Effector CD8-positive, alpha-beta T cell (primary cell): ENCODE measurements at places on chromosomes 2 and 18.
A peak's percentile ranks its signal among the peaks of the same experiment; 100 is the strongest.

- DNase-seq: no peak
Observed at GRCh38 chr2:112150447-112150846, 12.3 kb downstream of the FBLN7 start.

- no peak for DNase-seq
Observed at GRCh38 chr2:200455958-200456421, 53.9 kb downstream of the KCTD18 start.

- no peak for DNase-seq
Observed at GRCh38 chr2:72947952-72948830, 30.9 kb downstream of the EMX1 start.

DNA sequence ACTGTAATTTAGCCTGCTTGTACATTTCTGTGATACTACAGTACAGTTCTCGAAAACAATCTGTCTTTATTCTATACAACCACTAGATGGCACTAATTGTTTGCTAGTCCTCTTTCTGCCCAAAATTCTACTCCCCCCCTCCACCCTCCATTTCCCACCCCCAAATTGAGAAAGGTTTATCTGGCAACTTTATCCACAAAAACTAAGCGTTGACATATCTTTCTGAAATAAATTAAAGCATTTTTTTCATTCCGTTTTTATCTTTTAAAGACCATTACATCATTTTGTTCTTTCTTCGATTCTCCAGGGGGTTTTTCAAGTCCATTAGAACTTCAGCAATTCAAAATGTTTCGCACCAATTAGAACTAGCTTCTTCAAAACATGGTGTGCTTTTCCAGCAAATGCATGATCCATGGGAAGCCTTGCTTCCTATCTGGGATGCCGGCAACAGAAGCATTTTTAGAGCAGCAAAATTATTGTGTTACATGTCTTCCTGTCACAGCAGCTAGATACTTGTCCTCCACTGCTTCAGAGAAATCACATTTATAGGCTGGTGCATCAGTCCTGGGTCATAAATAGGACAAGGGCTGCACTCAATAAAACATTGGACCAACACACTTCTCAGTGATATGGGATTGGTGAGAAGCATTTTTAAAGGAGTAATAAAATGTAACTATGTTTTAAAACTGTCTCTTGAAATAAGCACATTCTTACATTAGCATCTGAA lies 241.3 kb downstream of the PAX3 start:
- no peak for DNase-seq

DNA sequence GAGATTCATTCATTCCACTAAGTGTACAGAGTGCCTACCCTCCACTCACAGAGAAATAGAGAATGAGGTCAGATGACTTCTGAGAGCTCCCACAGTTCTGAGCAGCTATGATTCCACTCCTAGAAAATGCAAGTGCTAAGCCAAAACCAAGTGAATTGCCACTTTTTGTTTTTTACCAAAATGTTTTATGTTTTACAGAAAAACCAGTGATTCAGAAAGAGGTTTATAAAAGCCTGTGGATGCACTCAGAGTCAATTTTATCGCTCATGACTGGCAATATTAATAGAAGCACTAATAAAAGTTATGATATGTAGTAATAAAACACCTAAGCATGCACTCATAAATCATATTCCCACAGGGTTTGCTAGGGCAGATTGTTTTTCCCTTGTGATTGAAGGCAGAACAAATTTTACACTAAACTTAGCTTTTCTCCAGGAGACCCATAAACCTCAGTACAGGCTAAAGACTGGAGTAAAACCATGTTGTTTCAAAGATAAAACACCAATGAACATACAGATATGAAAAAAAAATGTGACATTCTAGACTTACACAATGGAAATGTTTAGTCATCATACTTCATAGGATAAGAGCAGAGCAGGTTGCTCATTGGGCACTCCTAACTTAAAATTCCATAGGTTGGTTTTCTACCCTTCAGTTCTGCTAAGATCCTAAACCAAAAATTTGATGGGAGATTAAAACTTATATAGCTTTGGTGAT lies 67.5 kb downstream of the PDK1 start:
- DNase-seq: no peak

DNA sequence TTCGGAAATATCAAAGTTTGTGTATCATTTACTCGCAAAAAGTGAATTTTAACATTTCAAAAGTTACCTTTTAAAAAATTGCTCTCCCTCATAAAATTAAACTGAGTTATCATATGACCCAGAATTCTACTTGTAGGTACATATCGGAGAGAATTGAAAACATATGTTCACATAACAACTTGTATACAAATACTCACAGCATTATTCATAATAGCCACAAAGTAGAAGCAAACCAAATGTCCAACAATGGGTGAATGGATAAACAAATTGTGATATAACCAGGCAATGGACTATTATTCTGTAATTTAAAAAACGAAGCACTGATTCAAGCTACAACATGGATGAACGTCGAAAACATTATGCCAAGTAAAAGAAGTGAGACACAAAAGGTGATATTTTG lies 412.0 kb upstream of the TCF4 start:
- DNase-seq: no peak

DNA sequence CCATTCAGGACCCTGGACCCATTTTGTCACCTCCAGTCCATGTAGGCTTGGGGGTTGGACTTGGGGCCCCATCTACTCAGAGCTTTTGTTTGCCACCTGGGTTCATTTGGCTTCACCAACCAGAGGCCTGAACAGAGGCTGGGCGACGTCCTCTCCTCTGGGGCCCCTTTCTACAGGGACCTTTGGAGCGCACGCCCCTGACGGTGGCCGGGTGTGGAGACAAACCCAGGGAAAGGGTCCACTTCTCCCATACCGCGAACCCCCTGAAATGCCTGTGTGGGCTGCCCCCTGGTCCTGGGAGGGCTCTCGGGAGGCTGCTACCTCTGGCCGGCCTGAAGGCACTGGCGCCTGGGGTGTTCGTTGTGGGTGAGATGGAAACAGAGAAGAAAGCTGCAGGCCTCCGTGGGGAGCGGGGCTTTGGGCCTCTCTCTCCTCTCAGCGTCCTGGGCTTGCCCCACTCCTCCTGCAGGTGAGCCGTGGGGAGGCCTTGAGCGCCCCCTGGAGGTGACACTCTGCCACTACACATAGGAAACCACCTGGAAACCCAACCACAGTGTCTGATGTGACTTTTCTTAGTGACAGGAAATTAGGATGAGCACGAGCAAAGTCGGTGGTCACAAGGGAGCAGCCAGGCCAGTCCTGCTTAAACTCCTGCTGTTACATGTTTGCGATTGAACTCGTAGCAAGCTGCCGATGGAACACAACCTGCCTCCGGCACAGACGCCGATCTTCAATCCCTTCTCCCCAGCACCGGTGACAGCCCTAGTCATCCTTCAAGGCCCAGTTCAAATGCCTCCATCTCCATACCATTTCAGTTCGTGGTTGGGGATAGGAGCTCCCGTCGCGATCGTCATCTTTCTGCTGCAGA lies 12.0 kb upstream of the NTSR2 start:
- peak; percentile 5 for DNase-seq

GRCh38 chr2:230871361-230872150 lies 6.8 kb downstream of the ITM2C start:
- DNase-seq: no peak

- DNase-seq: no peak
Observed at GRCh38 chr2:54908591-54908990, 141.7 kb downstream of the RTN4 start.

DNA sequence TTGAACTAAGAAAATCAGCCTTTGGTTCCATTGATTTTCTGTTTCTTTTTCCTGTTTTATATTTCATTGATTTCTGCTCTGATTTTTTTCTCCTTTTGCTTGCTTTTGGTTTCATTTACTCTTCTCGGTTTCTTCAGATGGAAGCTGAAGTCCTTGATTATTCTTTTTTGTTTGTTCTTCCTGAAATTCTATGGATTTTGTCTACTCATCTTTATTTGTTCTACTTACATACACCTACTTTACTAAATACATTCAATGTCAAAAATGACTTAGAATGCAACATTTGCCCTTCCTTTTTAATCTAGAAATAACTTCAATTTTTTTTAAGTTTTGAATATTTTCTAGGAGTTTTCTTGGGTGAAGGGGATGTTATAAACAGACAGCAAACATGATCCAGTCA lies 612.5 kb downstream of the METTL4 start:
- no peak for DNase-seq

DNA sequence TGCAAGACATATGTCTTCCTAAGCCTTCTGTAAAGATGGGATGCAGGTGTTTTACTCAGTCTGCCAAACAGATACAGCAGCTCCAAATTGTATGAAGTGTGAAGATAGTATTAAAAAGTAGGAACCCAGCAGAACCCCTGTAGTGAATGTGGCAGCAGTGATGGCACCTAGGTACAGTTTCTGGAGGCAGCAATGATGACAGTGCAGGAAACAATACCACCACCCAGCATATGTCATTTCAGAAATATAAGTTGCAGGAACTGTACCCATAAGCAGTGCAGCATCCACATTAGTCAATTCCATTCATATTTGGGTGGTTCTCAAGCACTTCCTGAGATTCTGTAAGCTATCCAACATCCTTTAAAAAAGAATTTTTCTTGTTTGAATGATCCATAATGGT lies 46.7 kb upstream of the ATP5MC3 start:
- DNase-seq: no peak

DNA sequence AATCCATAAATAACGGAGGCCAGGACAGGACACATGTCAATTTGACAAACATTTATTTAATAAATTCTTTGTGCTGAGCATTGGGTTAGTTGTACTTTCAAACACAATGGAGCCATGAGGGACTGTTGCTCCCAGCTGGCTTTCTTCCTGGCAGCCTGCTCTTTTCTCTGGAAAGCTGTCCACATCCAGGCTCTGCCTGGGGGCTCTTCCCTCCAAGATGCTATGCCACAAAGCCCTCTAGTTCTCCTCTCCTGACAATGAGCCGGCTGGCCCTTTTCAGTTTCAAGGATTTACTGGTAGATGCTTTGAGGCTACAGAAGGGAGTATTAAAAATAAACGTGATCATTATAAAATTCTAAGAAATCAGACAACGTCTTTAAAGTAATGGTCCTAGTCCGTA lies 44.1 kb upstream of the SLC14A2 start:
- no peak for DNase-seq

GRCh38 chr2:43001055-43001378 lies 208.6 kb upstream of the HAAO start:
- no peak for DNase-seq

GRCh38 chr2:42754021-42754775 lies 9.7 kb downstream of the OXER1 start:
- DNase-seq: no peak

GRCh38 chr2:138277062-138277461 lies 224.5 kb upstream of the SPOPL start:
- no peak for DNase-seq

DNA sequence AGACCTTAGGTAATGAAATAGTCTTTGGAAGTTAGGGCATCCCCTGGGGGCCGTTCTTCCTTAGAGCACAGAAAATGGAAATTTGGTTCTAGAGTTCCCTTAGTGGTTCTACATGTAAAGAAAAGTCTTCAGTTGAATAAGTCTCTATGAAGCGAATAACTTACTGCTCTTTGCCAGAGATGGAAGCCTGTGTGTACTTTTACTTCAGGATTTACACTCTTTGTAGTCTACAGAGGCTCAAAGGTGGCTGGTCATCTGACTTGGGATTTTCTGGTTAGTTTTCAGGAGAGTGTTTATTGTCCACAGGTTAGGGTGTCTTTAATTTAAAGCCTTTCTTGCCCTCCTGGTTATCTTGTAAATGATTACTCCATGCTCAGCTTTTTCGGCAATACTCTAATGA lies 210.6 kb downstream of the ZNF521 start:
- no peak for DNase-seq

- no peak for DNase-seq
Observed at GRCh38 chr2:67039517-67040103, 357.5 kb upstream of the ETAA1 start.

DNA sequence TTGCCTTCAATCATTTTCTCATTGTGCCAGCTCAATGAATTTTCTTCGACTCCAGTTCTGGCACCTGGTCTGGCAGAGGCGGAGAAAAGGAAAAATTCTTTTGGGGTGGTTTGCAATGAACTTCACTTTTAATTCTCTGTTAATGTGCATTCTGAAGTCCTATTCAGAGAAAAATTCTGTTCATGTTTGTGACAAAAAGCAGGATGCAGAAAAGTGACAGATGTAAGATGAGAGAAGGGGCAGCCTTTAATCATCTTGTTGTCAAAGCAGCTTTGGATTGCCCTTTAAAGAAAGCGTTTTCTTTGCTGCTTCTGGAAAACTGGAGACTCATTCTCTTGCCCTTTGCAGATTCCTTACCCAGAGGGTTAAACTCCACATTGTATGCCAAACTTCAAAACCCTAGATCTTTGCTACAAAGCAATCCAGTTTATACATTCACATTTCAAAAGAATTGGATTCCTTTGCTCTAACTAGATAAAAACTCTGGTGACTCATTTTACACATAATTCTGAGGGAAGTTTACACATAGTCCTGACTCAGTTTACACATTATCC lies 94.6 kb upstream of the CAVIN2 start:
- no peak for DNase-seq

- no peak for DNase-seq
Observed at GRCh38 chr2:149006883-149007543, 31.5 kb upstream of the LYPD6B start.

DNA sequence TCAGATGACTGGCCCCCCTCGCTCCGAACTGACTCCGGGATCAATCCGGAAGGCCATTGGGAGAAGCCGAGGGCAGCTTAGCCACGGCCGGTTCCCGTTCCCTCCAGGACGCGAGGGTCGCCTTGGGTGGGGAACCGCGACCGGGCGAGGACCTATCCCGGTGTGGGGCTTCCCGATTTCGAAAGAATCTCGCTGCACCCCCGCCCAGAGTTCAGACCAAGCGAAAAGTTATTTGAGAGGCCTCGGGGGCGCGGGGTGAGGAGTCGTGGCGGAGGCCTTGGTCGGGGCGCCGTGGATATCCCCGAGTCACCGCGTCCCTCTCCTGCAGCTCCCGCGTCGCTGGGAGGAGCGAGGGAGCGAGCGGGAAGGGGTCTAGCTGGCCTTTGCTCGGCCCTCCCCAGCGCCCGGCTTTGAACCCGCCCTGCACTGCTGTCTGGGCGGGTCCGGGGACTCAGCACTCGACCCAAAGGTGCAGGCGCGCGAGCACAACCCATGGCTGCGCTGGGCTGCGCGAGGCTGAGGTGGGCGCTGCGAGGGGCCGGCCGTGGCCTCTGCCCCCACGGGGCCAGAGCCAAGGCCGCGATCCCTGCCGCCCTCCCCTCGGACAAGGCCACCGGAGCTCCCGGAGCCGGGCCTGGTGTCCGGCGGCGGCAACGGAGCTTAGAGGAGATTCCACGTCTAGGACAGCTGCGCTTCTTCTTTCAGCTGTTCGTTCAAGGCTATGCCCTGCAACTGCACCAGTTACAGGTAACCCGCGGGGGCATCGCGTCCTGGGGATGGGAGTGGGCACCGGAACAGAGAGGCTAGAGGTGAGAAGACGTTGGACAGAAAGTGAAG lies at the start of gene CYP27A1:
Gene CYP27A1 (plus strand): TSS at position 457 of the 837 bp plus-strand sequence. CDS start 36 bp downstream, at position 493.
- no peak for DNase-seq
